Tibial nerve (tissue), 4 donors: ENCODE measurements at places on chromosomes 12 and 14. TPM values are rescaled to one million over a fixed set of nuclear protein-coding genes. Genes with fewer than 3 reads are reported as not detected.

DNA sequence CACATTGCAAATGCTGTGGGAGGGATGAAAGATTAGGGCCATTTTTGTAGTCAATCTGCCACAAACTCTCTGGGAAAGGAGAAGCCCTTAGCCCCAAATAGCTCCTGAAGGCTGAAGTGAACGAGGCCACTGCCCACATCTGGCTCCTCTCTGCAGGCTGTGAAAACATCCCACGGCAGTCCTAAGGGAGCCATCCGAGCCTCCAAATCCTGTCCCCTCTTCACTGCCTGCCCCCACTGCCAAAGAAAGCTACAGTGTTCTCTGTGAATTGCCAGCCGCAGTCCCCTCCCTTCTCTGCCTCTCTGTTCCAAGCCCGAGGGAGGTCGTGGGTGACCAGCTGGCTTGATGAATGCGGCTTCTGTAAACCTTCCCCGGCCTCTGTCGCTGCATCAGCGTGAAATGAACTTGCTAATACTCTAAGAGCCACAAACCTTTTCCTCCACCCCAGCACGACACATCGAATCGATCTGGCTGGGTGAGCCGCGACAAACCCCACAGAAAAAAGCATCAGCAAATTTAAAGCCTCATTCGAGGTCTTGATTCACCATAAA is 180.7 kb upstream of the NRXN3 start:
- peaks cover 4% of the 10 kb centered on the region for H3K4me1 ChIP-seq
- peak overlapping the region; percentile 25 for H3K27ac ChIP-seq
- no peaks in the 10 kb centered on the region for H3K36me3 ChIP-seq

DNA sequence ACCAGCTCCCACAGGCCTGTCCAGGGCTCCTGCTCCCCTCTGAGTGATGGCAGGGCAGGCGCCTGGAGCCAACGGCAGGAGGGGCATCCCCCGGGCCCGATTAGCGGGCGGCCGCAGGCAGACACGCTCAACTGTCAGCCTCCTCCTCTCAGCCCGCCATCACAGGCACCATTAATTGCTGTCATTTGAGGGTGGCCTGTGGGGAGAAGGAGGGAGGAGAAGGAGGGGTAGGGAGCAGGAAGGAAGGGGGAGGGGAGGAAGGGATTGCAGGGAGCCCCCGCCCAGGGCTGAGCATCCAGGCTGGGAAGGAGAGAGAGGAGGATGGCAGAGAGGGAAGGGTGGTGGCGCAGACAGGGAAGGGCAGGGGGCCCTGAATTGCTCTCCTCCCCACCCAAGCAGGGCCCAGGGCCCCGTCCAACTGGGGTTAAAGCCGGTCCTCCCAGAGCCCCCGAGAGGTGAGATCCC is 36.1 kb downstream of the NCOR2 start:
- H3K27me3 ChIP-seq = no peaks in the 10 kb centered on the region
- no peak overlapping the region for H3K27ac ChIP-seq
- H3K36me3 ChIP-seq = no peaks in the 10 kb centered on the region
- DNase-seq = no peak

- H3K4me3 ChIP-seq = no peak overlapping the region
- H3K4me1 ChIP-seq = peaks cover 8% of the 10 kb centered on the region
- H3K27ac ChIP-seq = no peak overlapping the region
Observed at GRCh38 chr14:71267007-71267513, 359.8 kb downstream of the PCNX1 start.

DNA sequence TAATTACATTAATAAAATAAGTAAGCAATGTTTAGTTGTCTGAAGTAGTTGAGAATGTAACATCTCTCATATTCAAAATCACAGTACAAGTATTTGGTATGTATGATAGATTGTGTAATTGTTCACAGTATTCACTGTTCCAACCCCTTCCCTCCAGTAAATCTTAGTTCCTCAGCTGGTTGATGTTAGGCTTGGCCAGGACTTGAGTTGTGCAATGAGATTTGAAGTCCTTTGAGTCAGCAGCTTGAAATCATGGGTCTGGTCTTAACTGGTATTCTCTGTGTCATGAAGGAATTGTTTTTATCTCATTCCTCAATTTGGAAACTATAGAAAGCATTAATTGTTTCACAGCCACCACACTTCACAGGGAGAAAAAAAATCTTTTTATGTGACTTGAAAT is 477.1 kb downstream of the FSCB start:
- H3K4me1 ChIP-seq = no peaks in the 10 kb centered on the region
- DNase-seq = no peak
- H3K27me3 ChIP-seq = no peaks in the 10 kb centered on the region

GRCh38 chr14:91108941-91109611 is 4.8 kb upstream of the DGLUCY start:
- H3K4me1 ChIP-seq = peaks cover 39% of the 10 kb centered on the region
- no peaks in the 10 kb centered on the region for H3K27me3 ChIP-seq
- no peaks in the 10 kb centered on the region for H3K36me3 ChIP-seq

DNA sequence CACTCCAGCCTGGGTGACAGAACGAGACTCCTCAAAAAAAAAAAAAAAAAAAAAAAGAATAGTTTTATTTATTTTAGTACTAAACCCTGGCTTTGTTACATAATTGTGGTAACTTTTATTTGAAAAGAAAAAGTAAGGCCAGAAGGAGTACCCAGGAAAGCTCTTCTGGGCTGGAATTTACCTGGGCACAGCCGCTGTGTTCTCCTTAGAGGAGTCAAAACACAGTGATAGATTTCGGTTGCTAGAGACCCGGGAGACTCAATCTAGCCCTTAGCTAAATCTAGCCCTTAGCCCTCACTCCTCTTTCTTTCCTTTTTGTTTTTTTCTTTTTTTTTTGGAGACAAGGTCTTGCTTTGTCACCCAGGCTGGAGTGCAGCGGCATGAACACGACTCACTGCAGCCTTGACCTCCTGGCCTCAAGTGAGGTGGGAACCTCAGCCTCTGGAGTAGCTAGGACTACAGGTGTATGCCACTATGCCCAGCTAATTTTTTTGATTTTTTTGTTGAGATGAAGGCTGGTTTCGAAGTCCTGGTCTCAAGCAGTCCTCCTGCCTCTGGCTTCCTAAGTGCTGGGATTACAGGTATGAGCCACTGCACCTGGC is 49.7 kb downstream of the SYNE2 start:
- H3K27me3 ChIP-seq = no peaks in the 10 kb centered on the region
- DNase-seq = no peak
- peaks cover 18% of the 10 kb centered on the region for H3K4me1 ChIP-seq
- no peak overlapping the region for H3K27ac ChIP-seq

DNA sequence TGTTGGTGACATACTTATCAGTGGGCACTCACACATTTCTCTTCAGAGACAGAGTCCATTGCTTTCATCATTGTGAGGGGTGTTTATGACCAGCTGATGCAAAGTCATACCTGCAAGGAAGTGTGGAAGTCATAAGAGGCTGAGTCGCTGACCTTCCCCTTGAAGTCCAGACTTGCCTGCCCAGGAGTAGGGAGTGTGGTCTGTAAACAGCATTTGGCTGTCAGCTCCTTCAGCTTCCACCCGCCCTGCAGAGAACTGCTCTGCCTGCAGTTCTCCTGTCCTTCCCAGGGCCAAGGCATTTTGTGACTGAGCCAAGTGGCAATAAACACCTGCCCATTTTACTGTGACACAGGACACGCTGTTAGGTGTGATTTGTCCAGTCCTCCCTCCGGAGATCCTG is 801.3 kb downstream of the BCL11B start:
- H3K27me3 ChIP-seq = no peaks in the 10 kb centered on the region
- H3K4me3 ChIP-seq = no peak overlapping the region
- H3K27ac ChIP-seq = no peak overlapping the region
- no peaks in the 10 kb centered on the region for H3K4me1 ChIP-seq

DNA sequence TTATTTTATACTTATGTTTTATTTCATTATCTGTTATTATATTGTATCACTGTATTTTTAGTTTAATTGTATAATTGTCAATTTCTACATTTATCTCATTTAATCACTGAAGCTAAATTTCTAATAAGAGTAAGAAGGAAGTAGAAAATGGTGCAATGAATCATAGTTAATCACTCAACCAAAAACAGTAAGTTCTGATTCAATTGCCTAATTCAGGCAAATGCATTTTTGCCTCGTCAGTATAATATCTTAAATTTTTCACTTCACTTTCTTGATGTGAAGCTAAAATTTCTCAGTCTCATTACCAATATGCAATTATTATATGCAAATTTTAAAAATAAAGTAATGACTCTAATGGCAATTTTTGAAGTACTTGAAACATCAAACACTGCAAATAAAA is 340.5 kb upstream of the USP15 start:
- no peak for DNase-seq
- H3K4me1 ChIP-seq = no peaks in the 10 kb centered on the region
- no peaks in the 10 kb centered on the region for H3K36me3 ChIP-seq
- H3K27ac ChIP-seq = no peak overlapping the region

DNA sequence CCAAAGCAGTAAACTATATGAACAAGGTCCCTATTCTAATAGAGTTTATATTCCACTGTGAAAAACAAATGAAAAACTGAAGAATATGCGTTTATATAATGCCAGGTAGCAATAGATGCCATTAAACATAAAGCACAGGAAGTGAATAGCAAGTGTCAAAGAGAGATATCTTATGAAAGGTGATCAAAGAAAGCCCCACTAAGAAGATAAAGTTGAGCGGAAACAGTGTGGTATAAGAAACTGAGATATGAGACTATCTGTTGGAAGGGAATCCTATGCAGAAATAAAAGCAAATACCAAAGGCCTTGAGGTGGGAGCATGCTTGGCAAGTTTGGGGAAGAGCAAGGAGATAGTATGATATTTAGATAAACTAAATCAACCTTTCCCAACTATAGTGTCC is 123.1 kb upstream of the FAR2 start:
- no peak overlapping the region for H3K4me3 ChIP-seq
- H3K27me3 ChIP-seq = no peaks in the 10 kb centered on the region
- no peak for DNase-seq
- H3K27ac ChIP-seq = no peak overlapping the region

DNA sequence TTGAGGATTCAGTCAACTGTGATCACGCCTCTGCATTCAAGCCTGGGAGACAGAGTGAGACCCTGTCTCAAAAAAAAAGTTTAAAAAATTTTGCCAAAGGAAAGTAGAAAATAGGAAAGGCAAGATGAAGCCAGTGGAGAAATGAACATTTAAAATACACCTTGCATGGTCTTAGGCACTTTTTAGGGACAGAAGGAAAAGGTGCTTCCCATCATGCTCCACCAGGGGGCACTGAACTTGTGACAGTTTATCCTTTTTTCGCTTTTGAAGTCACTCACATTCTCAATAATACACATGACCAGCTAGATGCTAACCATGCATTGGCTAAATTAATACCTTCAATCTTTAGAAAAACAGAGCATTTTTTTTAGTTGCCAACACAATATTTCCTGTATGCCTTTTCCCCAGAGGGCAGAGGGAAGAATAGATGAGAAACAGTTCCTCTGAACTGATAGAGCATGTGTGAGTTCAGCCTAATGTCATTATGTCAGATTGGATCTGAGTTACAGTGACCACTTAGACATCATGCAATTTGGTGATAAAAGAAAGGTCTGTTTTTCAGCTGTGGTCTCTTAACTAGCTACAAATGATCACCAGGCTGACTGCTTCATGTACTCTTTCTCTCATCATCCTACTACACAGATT is 221.8 kb upstream of the SSTR1 start:
- H3K27ac ChIP-seq = no peak overlapping the region
- DNase-seq = peak; percentile 36
- H3K4me1 ChIP-seq = no peaks in the 10 kb centered on the region
- H3K27me3 ChIP-seq = no peaks in the 10 kb centered on the region
- H3K36me3 ChIP-seq = no peaks in the 10 kb centered on the region

GRCh38 chr12:32265951-32266350 is 133.4 kb upstream of the FGD4 start:
- no peak overlapping the region for H3K4me3 ChIP-seq
- DNase-seq = no peak
- no peaks in the 10 kb centered on the region for H3K36me3 ChIP-seq
- no peaks in the 10 kb centered on the region for H3K27me3 ChIP-seq
- no peak overlapping the region for H3K27ac ChIP-seq

GRCh38 chr12:104375775-104376174 is 72.2 kb downstream of the EID3 start:
- no peak overlapping the region for H3K4me3 ChIP-seq
- DNase-seq = no peak
- H3K27ac ChIP-seq = no peak overlapping the region
- H3K27me3 ChIP-seq = no peaks in the 10 kb centered on the region

GRCh38 chr14:77457115-77457521 is 283 bp downstream of the VIPAS39 start:
- peak overlapping the region; percentile 91 for H3K4me3 ChIP-seq
- H3K4me1 ChIP-seq = peaks cover 11% of the 10 kb centered on the region
- DNase-seq = no peak
- H3K27ac ChIP-seq = peak overlapping the region; percentile 98

DNA sequence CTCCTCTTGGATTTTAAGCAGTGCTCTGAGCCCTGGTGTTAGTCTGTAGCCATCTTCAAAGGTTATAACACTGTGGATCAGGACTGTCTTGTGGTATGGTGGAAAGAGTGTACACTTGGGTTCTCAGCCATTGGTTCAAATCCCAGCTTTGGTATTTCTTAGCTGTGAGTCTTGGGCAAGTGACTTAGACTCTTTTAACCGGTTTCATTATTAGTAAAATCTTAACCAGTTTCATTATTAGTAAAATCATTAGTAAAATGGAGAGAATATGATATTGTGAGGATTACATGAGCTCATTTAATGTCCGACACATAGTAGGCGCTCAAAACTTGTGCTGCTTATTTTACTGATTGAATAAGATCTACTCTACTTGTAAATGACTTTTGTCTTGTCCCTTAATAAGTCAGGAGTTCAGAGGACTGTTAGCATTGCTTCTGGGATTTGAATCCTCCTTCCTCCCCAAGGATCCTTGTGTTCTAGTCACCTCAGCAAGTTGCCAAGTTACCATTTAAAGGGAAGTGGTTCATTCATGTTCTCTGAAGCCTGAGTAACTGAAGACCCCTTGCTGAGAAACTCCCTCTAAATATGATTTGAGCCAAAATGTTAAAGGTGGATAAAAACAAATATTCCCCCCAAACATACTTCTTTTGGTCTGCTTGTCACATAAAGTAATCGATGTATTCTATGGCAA is 12.4 kb downstream of the TTLL5 start:
- no peaks in the 10 kb centered on the region for H3K4me1 ChIP-seq
- H3K36me3 ChIP-seq = peaks cover 46% of the 10 kb centered on the region
- no peak for DNase-seq
- H3K27me3 ChIP-seq = no peaks in the 10 kb centered on the region

- no peaks in the 10 kb centered on the region for H3K4me1 ChIP-seq
- H3K36me3 ChIP-seq = no peaks in the 10 kb centered on the region
Observed at GRCh38 chr12:54459355-54459754, 14.0 kb downstream of the GTSF1 start.

GRCh38 chr12:104219361-104219892 is 3.8 kb downstream of the TXNRD1 start:
- peaks cover 3% of the 10 kb centered on the region for H3K4me1 ChIP-seq
- no peak overlapping the region for H3K4me3 ChIP-seq
- no peak for DNase-seq
- peak overlapping the region; percentile 77 for H3K27ac ChIP-seq
- H3K27me3 ChIP-seq = no peaks in the 10 kb centered on the region

Gene PRH2
- not detected for total RNA-seq

Gene RNASE2
- not detected for total RNA-seq

Gene EXOC3L4
- 0.63 TPM for total RNA-seq

Gene CARMIL3
- 0.44 TPM for total RNA-seq

Gene ATXN3
- total RNA-seq = 43.3 TPM

Gene TC2N
- total RNA-seq = 23.4 TPM

Gene CCDC198
- total RNA-seq = not detected

Gene LRRC43
- total RNA-seq = not detected
